ENCODE measurements at places on chromosomes 1 and 21.
A peak's percentile ranks its signal among the peaks of the same experiment; 100 is the strongest.

DNA sequence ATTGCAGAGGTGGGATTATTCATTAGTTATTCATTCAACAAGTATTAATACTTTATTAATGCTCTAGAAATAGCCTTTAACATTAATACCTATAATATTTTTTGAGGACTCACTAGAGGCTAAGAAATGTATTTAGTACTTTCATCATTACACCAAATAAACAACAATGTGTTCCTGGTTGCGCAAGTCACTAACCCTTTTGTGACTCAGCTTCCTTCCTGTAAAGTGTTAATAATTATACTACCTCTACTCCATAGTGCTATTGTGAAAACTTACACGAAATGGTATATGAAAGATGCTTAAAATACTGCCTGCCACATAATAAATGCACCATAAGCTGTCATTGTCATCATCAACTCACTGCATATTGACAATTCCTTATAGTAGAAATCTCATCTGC is 431.0 kb downstream of the DPYD start:
- peak; percentile 26 for DNase-seq

DNA sequence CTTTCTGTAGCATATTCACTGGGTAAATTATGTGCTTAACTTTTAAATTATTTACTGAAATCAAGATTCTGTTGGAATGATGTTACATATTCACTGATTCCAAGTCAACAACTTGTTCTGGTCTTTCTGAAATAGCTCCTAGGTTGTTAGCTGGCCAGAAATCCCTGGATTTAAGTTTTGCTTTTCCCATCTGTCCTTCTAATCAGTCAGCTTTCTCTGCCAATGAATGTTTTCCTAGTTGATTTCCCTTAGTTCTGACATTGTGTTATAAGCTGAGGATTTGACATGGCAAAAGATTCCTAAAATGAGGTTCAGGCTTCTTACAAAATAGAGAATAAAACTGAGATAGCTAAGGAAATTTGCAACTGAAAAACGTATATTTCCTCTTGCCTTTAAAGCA is 1479.6 kb downstream of the MRPL39 start:
- no peak for DNase-seq

DNA sequence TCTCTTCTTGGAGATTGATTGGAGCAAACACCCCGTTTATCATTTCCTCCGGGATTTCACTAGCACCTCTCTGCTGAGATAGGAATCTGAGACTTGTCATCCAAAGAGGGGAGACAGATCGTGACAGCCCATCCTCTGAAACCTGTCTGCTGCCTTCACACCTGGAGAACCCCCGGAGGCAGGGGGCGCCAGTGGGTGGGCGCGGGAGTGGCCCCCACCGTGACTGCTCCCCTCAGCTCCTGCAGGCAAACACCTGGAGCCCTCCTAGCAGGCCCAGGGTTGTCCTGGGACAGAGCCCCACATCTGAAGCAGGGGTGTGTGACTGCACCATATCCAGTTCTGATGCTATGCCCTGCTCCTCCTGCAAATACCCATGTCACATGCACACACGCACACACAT is 209.5 kb upstream of the POU3F1 start:
- DNase-seq = no peak

GRCh38 chr1:153507926-153508583 is 27.7 kb downstream of the S100A6 start:
- DNase-seq = no peak

- no peak for DNase-seq
These were observed 93.4 kb downstream of the FGGY start for GRCh38 chr1:59390307-59390706.

DNA sequence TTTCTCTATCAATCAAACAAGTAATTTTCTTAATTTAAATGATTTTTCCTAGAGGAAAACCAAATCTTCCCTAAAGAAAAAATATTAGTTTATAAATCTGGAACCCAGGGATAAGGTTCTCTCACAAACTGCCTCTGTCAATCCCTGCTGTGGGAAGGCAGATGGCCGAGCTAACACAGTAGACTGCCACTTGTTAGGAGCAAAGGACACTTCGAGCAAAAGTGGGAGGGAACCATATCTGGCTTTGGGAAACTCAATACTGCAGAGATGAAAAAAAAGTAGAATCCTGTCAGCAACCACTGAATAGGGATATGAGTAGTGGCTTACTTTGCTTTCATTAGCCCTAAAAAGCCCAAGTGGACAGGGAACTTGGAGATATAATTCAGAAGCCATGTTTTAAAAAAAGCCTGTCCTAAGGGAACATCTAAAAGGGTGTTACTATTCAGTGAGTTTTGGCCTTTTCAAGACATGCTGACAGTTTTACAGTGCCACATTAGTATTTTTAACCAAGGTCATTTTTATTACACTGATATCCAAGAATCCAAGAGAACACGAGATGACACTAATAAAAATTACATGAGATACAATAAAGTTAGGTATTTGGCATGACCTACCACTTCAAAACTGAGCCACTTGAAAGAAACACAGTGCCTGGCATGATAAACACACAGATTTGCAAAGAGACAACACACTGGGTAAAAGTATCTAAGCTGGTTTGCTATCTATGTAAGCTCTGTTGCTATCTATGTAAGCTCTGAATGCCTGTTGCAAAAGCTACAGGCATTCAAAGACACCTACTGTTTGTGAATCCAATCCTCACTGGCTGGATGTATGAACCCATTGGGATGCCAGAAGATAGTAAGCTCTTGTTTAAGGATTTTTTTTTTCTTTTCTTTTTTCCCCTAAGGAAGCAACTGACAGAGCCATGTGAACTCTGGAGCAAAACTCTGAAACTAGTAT is 21.4 kb downstream of the TEX38 start:
- no peak for DNase-seq

DNA sequence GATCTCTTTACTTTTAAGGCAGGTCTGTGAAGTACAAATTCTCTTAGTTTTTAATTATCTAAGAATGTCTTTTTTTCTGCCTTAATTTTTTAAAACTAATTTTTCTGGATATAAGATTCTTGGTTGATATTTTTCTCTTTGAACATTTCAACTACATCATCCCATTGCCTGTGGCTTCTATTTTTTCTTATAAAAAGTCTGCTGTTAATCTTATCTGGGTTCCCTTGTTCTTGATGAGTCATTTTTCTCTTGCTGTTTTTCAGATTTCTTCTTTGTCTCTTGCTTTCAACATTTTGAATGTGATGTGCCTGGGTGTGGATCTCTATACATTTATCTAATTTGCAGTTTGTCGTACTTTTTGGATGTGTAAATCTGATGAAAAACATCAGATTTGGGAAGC is 525.2 kb upstream of the PBX1 start:
- no peak for DNase-seq

GRCh38 chr1:94672934-94673333 is 131.4 kb upstream of the F3 start:
- DNase-seq = no peak

DNA sequence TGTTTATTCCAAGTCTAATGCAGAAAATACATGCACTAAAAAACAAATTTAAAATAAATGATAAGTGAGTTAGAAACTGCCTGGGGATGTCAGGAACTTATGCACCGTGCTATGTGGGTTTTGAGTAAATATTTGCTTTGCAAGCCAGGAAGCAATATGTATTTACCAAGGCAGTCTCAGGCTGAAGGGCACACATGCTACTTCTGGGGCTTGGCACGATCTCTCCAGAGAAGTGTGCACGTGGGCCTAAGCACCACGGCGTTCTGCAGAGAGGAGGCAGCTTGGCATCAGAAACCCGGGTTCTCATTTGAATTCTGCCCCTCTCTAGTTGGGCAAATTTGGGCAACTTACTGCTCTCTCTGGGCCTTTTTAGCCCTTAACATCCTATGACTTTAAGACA is 72.6 kb upstream of the ROR1 start:
- no peak for DNase-seq

GRCh38 chr1:60621368-60621851 is 461.0 kb upstream of the NFIA start:
- DNase-seq = peak; percentile 82

GRCh38 chr1:225225681-225226080 is 202.2 kb downstream of the LBR start:
- DNase-seq = no peak

DNA sequence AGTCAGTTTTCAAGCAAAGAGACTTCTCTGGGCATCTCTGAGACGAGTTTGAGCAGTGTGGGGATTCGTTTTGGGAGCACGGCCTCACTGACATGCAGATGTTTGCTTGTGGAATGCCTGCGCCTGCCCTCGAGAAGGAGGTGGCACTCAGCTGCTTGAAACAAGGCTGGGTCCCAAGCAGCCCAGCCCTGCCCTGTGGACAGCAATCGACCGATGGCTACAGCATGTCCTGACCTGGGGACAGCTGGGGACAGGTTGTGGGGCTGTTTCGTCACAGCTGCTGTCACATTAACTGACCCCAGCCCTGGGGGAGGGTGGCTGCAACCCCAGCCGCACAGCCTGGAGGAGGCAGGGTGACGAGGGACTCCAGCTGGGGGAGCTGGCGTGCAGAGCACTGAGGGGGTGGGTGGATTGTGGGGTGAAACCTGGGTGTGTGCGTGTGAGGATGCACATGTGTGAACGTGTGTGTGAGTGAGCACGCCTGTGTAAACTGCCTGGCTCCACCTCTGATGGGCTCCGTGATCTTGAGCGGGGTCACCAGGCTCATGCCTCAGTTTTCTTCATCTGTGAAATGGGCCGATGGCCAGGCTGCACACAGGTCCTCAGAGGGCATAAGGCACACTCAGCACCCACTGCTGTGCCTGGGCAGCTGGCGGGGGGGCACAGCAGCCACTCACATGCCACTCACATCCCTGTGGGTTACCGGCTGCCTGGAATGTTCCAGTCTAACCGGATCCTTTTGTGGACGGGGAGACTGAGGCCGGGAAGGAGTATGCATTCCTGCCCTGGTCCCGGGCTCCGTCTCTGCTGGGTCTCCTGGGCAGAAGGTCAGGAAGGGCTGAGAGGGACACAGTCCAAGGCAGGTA is 49.3 kb downstream of the COL18A1 start:
- DNase-seq = no peak

DNA sequence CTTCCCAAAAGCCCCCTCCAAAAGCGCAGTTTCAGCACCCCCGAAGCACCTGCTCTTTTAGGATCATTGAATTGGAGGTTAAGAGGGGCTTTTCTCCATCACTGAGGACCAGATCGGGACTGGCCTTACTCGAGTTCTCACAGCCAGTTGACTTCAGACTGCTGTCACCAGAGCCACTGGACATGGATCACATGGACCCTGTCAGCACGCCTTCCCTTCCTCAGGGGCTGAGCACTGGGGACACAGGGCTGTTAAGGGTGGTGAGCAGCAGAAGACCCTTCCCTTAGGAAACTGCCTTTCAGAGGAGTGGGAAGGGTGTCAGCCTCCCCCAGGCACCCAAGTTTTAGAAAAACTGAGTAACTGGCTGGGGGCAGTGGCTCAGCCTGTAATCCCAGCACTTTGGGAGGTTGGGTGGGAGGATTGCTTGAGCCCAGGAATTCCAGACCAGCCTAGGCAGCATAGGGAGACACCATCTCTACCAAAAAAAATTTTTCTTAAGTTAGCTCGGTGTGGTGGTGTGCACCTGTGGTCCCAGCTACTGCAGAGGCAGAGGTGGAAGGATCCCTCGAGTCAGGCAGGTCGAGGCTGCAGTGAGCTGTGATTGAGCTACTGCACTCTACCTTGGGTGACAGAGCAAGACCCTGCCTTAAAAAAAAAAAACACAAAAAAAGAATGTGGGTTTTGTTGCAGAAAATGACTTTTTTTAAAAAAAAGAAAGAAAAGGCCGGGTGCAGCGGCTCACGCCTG is 584 bp upstream of the FGR start:
- DNase-seq = no peak

- no peak for DNase-seq
These were observed 9.2 kb upstream of the GADD45A start for GRCh38 chr1:67675800-67676199.

DNA sequence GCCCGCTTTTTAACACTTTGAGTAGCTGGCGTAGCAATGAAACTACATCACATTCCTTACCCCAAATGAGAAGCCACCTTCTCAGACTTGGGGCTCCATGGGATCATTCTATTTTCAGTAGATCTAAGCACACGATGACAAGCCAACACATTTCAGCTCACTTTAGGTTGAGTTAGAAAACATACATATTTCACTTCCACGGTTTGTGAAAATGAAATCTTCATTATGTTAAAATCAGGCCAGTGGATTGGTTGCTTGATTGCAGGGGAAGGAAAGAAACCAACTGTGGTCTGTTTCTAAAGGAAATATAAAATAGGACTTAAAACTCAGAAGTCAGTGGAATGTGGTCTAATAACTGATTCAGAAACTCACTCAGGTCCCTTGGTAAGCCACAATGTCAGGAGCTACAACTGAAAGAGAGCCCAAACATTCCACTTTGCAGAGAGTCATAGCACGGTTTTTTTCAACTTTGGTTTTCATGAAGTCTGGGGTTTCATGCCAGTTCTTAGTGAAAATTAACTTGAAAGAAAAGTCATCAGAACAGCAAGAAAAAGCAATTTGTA is 82.3 kb upstream of the TIAM1 start:
- DNase-seq = no peak
